Renal cortex interstitium (tissue), 15 donors: ENCODE measurements at places on chromosomes 4 and X. TPM values are rescaled to one million over a fixed set of nuclear protein-coding genes. Genes with fewer than 3 reads are reported as not detected.

GRCh38 chr4:109671350-109671749 is 31.9 kb downstream of the CASP6 start:
- DNase-seq, result no peak

The ATP11C gene
- 49.0 TPM for polyA plus RNA-seq

DNA sequence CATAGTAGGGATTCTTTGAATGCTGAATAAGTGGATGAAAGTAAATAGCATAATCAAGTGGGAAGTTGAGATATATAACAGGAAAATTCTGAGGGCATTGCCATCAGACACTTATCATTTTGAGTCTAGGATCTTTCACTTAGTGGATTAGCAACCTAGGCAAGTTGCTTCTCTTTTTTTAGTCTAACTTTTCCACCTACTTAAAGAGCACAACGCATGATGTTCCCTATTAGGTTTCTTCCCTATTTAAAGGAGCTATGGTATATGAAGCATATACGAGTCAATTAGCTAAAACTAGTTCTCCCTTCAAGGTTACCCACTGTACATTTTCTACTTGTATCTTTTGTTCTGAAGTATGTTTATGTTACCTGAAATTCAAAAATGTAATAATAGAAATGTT is 67.1 kb upstream of the HS3ST1 start:
- DNase-seq, result no peak

- DNase-seq, result no peak
Observed at GRCh38 chrX:117957128-117957527, 159.5 kb downstream of the KLHL13 start.

The TLR3 gene
- 15.9 TPM for polyA plus RNA-seq

The AMBN gene
- polyA plus RNA-seq, result 1.7 TPM

The TMEM144 gene
- 5.5 TPM for polyA plus RNA-seq

The VEGFC gene
- polyA plus RNA-seq, result 18.5 TPM

DNA sequence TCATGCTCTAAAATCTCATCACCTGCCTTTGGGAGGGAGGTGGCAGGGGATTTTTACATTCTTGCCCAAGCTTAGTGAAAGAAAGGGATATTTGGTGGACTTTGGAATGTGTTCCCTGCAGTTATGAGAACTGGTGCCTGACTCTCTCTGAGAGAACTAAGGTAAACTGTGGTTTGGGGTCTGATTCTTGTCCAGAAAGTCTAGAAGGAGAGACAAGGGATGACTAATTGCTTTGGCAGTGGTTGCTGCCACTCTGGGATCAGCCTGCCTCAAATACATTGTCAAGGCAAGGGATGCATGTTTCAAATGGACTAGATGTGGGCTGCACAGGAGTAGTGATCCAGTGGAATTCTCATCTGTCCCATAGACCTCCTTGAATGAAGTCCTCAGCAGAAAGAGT is 115.2 kb downstream of the DDIT4L start:
- DNase-seq, result no peak

- no peak for DNase-seq
Observed at GRCh38 chrX:55007656-55008055, 7.5 kb downstream of the APEX2 start.

DNA sequence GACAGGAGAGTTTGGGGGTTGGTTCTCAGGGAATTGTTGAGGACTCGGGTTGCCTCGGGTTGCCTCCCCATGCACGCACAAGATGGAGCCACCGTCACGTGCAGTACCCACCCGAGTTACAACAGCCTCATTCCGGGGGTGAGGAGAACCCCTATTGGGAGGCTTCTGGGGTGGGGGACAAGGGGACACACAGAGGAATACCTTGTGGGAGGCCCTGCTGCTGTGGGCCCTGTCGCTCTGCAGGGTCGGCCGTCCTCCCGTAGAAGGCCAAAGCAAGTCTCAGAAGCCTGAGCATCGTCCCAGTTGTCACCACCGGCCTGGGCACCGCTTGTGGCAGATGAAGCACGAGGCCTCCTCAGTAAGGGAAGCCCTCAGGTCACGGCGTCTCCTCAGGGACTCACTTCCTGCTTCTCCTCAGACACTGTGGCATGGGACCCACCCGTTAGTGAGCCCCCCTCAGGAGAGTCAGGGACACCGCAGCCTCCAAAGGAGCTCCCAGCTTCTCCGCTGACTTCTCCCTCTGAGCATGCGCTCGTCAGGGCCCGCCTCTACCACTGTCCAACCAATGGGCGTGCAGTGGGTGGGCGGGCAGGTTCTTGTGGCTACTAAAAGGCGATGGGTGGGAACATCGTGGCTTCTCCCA is at the start of gene CT55:
Gene CT55 (minus strand): TSS at position 522 of the 643 bp plus-strand sequence. CDS start 227 bp downstream, at position 295.
- DNase-seq, result no peak

GRCh38 chr4:24529555-24529954 is 54.8 kb downstream of the DHX15 start:
- DNase-seq, result no peak

DNA sequence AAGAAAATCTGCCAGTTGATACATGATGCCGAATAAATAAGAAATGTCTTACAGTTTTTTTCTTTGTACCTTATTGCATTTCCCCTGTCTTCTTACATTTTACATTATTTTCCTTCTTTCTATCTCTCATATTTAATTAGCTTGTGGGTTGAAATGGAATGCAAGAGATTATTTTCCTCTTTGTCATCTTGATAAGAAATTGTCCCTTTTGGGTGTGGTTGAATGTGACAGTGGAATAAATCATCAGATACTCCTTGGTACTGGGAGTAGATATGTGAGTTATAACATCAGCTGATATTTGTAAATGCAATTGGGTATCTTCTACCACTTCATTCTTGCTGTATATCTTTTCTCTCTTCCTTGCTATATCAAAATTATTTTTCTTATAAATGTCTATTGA is 997.4 kb downstream of the RAPGEF2 start:
- DNase-seq, result no peak

GRCh38 chr4:32574803-32575202 is 1854.6 kb downstream of the PCDH7 start:
- DNase-seq, result no peak

DNA sequence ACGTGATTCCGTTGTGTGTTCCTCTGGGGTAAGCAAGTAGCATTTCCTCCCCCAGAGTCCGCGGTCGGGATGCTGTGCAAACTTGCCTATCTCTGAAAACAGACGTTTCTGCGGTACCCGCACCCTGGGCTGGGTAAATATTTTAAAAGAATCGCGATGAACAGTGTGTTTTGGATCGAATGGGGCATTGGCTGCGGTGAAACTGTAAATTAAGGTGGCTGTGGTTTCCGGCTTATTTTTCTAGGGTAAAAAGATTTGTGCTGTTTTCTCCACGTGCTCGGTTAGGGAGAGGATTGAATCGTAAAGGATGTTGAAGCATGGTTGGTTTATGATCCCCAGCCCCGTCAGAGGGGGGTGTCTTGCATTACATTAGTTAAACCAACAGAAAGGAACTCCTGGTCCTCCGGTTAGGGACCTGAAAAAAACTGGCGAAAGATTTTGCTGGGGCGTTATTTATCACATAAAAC is 1.2 kb downstream of the HHIP start:
- no peak for DNase-seq

- DNase-seq, result no peak
Observed at GRCh38 chrX:1582686-1583437, 8.5 kb upstream of the AKAP17A start.

- DNase-seq, result no peak
Observed at GRCh38 chr4:57136281-57136680, 26.1 kb upstream of the IGFBP7 start.

GRCh38 chr4:10898072-10898471 is 213.5 kb upstream of the CLNK start:
- DNase-seq, result no peak

The IQSEC2 gene
- 15.3 TPM for polyA plus RNA-seq

DNA sequence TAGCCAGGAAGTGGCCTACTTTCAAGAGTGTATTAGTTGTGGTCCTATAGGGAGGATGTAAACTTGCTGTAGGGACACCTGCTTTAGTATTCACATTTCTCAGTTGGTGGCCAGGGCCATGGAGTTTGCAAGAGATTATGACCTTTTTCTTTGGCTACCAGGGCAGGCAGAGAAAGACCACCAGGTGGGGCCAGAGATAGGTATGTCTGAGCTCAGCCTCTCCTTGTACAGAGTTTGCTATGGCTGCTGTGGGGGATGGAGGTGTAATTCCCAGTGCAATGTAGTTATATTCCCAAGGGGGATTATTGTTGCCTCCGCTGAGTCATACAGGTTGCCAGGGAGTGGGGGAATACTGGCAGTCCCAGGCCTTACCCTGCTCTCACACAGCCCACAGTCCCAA is 26.3 kb upstream of the DACH2 start:
- DNase-seq, result no peak
